ENCODE measurements at places on chromosomes 16 and 17.

DNA sequence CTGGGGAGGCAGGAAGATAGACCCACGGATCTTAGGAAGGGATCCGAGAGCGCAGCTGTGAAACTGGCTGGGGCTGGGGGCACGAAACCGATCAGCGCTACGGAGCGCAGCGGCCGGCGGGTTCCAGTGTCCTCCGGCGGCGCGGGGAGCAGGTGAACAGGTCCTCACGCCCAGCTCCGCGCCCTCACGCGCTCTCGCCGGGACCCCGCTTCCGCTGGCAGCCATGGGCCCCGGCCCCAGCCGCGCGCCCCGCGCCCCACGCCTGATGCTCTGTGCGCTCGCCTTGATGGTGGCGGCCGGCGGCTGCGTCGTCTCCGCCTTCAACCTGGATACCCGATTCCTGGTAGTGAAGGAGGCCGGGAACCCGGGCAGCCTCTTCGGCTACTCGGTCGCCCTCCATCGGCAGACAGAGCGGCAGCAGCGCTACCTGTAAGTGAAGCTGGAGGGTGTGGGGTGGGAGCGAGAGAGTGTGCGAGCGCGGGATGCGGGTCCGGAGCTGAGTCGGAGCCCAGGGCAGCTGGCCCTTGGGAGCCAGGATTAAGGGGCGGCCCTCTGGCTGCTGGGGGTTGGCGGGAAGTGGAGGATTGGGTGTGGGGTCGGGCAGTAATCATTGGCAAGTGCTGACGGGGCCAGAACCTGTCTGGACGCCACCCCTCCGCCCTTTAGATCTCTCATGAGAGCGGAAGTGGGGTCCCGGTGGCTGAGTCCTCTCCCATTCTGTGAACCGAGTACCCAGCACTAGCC is 479 bp downstream of the ITGA3 start:
- DNase-seq = no peak

DNA sequence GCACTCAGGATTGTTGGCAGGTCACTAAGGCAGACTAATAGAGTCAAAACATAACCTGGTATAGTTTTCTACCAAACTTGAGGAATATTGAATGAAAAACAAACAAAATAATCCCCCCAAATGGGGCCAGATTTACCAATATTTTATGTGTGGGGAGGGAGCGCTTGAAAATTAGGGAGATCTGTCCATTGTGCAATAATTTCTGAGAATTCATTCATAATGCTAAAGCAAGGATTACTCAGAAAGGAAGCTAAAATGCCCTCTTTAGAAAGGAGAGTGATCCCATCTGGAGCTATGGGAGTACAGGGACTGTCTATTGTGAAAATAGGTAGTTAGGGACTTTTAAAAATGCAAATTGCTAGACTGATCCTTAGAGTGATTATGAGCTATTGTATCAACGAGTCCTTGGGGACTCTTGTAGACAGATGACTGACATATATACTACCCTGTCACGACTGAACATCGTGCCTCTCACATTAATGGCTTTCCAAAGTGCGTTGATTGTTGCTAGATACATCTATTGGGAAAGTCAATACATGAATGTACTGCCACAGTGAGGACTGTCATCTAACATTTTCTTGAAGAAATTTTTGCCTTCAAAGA is 193.6 kb downstream of the AATF start:
- no peak for DNase-seq

- no peak for DNase-seq
Measured at GRCh38 chr17:77444984-77445759, 304.4 kb downstream of the SEC14L1 start.

GRCh38 chr16:77596261-77596660 is 126.1 kb upstream of the NUDT7 start:
- no peak for DNase-seq

DNA sequence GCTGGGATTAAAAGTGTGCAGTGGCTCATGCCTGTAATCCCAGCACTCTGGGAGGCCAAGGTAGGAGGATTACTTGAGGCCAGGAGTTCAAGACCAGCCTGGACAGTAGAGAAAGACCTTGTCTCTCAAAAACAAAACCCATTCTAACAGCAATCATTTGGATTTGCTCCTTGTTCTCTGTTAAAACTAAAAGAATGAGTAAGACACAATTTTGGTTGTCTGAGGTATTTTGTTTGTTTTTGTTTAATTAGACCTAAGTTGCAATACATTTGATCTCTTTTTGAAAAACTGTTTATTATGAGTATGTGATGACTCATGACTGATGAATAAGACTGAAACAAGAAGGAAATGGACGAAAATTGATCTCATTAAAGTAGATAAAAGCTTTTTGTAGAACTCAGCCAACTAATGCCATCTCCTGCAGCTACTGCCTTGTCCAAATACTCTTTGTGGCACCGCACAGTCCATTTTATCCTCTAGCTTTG is 29.0 kb downstream of the GLG1 start:
- no peak for DNase-seq

GRCh38 chr17:34384271-34384670 is 21.2 kb upstream of the CCL1 start:
- no peak for DNase-seq

- DNase-seq = no peak
Measured at GRCh38 chr17:80219763-80220053, 425 bp downstream of the SGSH start.

All from SIG-M5 (cell line).